Body of pancreas (tissue), 4 donors: ENCODE measurements at places on chromosomes 7 and 10.

DNA sequence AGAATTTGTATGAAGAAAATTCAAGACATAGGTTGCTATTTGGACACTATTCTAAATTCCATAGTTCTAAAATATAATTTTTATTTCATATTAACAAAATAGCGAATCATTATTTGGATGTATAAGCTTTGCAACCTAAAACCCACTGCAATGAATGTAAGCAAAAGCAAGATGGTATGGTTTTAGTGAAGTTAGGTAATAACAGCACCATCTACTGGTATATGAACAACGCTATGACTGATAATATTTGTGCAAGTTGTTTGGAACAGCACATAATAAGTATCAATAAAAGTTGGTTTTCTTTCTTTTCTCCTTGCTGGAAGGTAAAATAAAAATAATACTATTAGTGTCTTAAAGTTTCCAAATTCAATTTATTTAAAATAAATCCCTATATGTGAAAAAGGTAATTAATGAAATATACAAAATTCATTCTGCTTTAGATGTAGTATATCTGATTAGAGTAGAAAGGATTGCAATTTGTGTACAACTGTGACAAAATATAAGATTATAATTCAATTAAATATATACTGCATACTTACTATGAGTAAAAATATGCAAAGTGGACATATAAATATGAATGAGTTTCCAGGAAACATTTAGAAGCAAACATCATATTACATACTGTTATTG is 79.0 kb upstream of the LSM8 start:
- no peaks in the 10 kb centered on the region for H3K4me1 ChIP-seq
- no peaks in the 10 kb centered on the region for H3K36me3 ChIP-seq
- DNase-seq = no peak
- H3K27me3 ChIP-seq = no peaks in the 10 kb centered on the region
- H3K4me3 ChIP-seq = no peak overlapping the region
- no peak overlapping the region for H3K27ac ChIP-seq

DNA sequence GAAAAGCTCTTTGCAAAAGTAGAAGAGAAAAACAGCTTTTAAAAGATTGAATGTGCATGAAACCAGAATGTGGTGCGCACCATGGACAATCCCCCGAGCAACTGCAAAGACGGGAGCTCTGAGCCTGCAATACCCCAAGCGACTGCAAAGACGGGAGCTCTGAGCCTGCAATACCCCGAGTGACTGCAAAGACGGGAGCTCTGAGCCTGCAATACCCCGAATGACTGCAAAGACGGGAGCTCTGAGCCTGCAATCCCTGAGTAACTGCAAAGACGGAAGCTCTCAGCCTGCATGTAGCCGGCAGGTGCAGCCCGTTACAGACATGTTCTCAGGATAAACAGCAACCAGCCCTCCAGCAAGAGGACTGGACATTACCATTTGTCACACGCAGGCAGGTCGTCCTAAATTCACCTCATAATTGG is 6.2 kb downstream of the ZNF775 start:
- no peaks in the 10 kb centered on the region for H3K36me3 ChIP-seq
- H3K4me1 ChIP-seq = peaks cover 36% of the 10 kb centered on the region
- no peak for DNase-seq
- H3K27ac ChIP-seq = no peak overlapping the region
- no peak overlapping the region for H3K4me3 ChIP-seq

DNA sequence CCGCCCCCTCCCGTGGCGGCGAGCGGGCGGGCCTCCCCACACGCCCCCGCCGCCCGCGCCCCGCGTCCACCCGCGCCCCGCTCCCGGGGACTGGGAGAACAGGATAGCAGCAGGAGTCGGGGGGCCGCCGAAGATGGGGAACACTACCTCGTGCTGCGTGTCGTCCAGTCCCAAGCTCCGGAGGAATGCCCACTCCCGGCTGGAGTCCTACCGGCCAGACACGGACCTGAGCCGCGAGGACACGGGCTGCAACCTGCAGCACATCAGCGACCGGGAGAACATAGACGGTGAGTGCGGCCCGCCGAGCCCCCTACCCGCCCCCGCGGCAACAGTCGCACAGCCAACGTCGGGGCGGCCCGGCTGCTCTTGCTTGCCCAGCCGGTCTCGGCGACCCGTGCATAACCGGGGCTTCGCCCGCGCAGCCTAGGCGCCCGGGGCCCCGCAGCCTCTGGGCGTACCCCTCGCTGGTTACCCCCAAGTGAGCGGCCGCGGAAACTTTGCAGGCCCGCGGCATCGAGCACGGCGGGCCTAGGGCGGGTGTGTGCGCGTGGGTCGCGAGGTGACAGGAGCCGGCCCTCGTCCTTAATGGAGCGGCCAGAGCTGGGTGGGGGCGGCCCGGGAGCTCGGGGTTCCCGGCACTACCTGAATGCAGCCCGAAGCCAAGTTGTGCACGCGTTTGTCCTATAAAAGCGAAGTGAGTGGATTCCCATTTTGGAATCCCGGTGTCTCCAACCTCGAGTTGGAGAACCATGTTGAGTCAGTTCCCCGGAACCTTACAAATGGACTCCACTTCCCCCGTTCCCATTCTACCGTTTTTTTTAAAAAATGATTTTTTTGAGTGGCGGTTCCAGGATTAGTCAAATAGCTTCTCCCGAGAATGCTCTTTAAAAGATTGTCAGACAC is 863 bp downstream of the CCNY start:
- peaks cover 32% of the 10 kb centered on the region for H3K4me1 ChIP-seq
- H3K27ac ChIP-seq = peak overlapping the region; percentile 56
- peak; percentile 51 for DNase-seq
- H3K4me3 ChIP-seq = peak overlapping the region; percentile 88

DNA sequence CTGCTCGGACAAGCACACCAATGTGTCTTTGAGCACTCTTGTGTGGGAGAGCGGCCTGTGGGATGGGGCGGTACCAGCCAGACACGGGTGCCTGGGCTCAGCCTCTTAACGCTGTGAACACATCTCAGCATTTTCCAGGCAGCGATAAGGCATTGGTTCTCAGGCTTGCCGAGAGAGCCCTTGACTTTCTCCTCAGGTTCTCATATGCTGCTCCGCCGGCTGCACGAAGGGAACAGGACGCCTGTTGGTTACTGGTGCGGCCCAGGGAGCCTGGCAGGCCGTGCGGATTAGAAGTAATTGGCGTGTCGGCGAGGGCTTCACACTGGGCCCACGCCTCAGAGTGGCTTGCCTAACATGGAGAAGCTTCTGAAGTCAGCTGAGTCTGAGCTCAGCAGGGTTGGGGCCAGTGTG is 456.7 kb upstream of the FOXK1 start:
- no peaks in the 10 kb centered on the region for H3K36me3 ChIP-seq
- H3K4me3 ChIP-seq = no peak overlapping the region
- H3K4me1 ChIP-seq = no peaks in the 10 kb centered on the region
- no peaks in the 10 kb centered on the region for H3K27me3 ChIP-seq
- no peak overlapping the region for H3K27ac ChIP-seq

- H3K27me3 ChIP-seq = no peaks in the 10 kb centered on the region
- H3K4me1 ChIP-seq = no peaks in the 10 kb centered on the region
- no peaks in the 10 kb centered on the region for H3K36me3 ChIP-seq
Measured at GRCh38 chr10:29709484-29710002, 74.8 kb upstream of the SVIL start.
